SK-N-DZ (cell line): ENCODE measurements at places on chromosomes 6 and 20.

- DNase-seq, result no peak
These were observed 62.5 kb upstream of the OGFRL1 start for GRCh38 chr6:71226151-71226550.

GRCh38 chr6:27957516-27957915, 475 bp downstream of the OR2B6 start:
- DNase-seq, result no peak

- DNase-seq, result no peak
These were observed 140.3 kb upstream of the EYA4 start for GRCh38 chr6:133100865-133101264.

DNA sequence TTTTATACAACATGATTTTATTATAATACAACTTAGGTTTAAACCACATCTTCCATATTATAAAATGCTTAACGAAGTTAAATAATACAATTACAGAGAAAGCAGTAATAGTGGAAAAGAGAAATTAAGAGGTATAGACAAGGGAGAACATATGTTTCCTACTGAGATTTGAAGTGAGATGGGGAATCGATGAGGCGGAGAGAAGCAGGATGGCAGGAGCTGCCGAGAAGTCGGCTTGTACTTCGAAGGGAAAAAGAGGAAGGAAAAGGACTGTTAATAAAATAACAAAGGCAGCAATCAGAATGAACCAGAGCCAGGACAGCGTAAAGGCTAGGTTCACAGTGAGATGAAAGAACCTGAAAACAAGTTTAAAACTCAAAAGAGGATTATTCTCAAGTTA, 15.4 kb downstream of the FBXL4 start:
- no peak for DNase-seq

DNA sequence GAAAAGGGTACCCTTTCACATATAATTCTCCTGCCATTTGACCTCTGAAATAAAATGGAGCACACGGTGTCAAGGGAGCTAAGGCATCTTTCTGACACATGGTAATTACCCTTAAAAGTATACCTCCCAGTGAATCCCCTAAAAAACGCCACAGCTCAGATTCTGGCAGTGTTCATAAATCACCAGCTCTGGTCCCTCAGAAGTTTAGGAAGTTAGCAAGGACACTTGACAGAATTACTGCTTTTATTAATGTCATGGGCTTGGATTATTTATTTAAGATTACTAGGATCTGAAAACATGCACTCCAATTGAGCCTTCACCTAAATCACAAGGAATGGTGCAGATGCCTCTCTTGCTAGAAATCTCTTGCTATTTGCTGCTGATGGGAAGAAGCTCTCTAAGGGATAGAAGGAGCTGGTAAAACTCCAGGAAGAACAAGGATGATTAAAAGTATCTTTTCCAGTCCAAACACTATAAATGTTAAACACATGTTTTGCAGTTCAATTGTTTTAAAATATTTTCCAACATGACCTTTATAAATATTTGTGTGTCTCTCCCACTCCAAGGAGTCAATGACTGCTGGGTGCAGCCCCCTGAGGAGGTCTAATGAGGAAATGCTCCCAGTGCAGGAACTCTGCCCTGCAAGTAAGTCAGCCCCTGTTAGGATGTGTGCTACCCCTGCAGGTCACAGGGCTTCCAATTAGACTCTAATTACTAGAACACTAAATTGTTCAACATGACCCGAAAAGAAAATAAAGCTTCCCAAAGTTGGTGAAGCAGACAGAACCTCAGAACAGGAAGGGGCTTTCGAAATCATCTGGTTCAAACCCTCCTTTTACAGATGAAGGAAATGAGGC, 230.3 kb downstream of the TFAP2A start:
- DNase-seq, result no peak

- DNase-seq, result no peak
These were observed 13.7 kb downstream of the PSMB9 start for GRCh38 chr6:32867554-32868256.

- DNase-seq, result no peak
These were observed 39.7 kb downstream of the PPARD start for GRCh38 chr6:35382015-35382414.

DNA sequence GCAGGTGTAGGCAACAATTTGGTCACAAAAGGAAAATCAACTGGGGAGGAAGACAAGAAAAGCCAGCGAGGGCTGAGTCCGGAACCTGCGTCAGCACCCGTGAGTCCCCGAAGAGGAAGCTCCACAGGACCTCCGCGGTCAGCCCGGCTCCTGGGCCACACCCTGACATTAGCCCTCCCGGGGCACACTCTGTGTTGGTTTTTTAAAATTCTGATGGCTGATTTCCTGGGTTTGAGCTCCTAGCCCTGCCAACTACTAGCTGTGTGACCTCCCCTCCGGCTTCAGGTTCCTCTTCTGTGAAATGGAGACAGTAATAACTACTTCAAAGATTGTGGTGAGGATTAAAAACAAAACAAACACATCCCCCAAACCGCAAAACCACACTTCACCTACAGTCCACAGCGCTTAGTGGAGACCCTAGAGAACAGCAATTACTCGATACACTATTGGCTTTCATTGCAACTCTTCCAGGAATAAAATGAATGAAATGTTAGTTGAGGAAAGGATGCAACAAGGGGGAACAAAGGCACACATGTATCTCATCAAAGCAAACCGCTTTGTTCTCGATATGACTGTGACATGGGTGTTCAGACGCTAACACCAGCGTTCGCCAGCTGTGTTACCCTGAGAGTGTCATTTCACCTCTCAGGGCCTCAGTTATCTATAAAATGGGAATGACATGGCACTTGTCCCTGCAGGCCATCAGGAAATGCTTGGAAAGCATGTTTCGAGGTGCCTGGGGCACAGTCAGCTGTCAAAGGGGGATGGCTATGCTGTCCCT, 985 bp downstream of the ZBP1 start:
- DNase-seq, result no peak

GRCh38 chr6:154861825-154862224, 128.6 kb downstream of the SCAF8 start:
- no peak for DNase-seq

DNA sequence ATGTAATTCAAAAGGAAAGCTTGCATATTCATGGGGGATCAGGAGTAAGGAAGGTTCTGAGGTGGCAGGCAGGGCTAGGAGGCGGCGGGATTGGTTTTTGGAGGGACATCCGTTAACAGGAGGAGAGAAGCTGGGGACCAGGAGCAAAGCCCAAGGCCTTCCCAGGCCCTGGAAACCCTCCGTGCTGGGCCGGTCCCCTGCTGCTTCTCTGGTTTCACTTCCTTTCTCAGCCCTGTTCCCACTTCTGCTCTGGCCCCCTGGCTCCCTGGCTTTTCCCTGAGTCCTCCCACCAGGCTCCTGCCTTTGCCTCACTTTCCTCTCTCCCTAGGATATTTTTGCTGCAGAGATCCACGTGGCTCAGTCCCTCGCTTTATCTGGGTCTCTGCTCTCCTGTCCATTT, 26.4 kb upstream of the SALL4 start:
- no peak for DNase-seq

- no peak for DNase-seq
These were observed 85.0 kb downstream of the BMP2 start for GRCh38 chr20:6852478-6852877.

- no peak for DNase-seq
These were observed 6.0 kb downstream of the PNLDC1 start for GRCh38 chr6:159806021-159806458.

DNA sequence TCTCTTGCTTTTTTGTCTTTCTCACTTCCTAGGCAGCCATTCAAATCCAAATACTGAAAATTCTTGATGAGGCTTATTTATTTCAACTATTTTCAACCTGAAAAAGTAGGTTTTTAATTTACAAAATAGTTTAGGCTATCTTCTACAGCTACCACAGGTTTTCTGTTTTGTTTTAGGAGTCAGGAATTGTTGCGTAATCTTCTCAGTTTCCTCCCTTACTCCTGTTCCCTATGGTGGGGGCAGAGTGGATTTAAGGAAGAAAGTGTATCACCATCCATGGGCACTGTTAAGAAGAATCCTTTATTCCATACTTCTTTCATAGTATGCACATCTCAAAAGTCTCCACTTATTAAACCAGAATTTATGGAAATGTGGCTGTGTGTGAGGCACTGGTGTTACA, 182.4 kb downstream of the KHDC1L start:
- no peak for DNase-seq
